GM12878 (cell line): ENCODE measurements at places on chromosomes 3 and 15.

- H3K27me3 ChIP-seq: peaks cover 20% of the 10 kb centered on the region
- H3K4me3 ChIP-seq: peak within 1 kb of the TSS; percentile 68
- no peaks in the 10 kb centered on the region for H3K36me3 ChIP-seq
- H3K4me1 ChIP-seq: no peaks in the 10 kb centered on the region
- no peak within 1 kb of the TSS for H3K27ac ChIP-seq
These were observed at the start of gene C3orf70 for GRCh38 chr3:185152410-185153170. Gene C3orf70 (minus strand): TSS chr3:185153060. CDS start chr3:185152823, 237 bp downstream.

- no peaks in the 10 kb centered on the region for H3K27me3 ChIP-seq
- no peak overlapping the region for H3K27ac ChIP-seq
- H3K4me1 ChIP-seq: no peaks in the 10 kb centered on the region
- no peaks in the 10 kb centered on the region for H3K36me3 ChIP-seq
These were observed 470.4 kb downstream of the ROBO1 start for GRCh38 chr3:79297245-79297960.

DNA sequence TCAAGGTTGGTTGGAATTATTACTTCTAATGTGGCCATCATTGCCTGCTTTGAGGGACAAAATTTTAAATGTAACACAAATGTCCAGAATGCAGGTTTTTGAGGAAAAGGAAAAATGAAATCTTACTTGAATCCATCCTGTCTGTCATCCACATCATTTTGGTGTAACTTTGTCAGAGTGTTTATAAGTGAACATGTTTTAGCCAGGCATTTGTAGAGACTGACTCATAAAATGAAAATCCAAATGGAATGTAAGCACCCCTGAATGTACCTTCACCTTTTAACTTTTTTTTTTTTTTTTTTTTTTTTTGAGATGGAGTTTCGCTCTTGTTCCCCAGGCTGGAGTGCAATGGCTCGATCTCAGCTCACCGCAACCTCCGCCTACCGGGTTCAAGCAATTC, 141.8 kb upstream of the BNIP2 start:
- DNase-seq: no peak
- no peaks in the 10 kb centered on the region for H3K4me1 ChIP-seq
- no peaks in the 10 kb centered on the region for H3K36me3 ChIP-seq
- H3K27ac ChIP-seq: no peak overlapping the region

GRCh38 chr15:19987389-19988048, 554.1 kb downstream of the GOLGA6L6 start:
- no peak for DNase-seq
- H3K27ac ChIP-seq: no peak overlapping the region
- no peaks in the 10 kb centered on the region for H3K27me3 ChIP-seq
- H3K4me1 ChIP-seq: no peaks in the 10 kb centered on the region

DNA sequence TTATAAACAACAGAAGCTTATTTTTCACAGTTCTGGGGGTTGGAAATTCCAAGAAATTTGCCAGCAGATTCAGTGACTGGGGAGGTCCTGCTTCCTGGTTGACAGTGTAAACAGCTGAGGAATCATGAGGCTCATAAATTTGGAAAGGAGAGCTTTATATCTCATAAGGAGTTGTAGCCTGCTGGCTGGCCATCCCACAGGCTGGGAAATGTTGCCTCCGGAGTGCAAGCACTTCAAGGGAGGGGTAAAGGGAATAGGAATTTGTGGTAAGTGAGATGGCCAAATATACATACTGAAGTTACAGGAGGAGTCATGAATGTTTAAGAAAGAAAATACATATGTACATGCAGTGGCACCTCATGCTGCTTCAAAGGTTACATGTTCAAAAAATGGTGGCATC, 217.2 kb upstream of the CBLB start:
- no peak overlapping the region for H3K27ac ChIP-seq
- peaks cover 2% of the 10 kb centered on the region; the same call in 1 of the 2 replicates for H3K4me1 ChIP-seq
- no peak for DNase-seq
- no peaks in the 10 kb centered on the region for H3K27me3 ChIP-seq

DNA sequence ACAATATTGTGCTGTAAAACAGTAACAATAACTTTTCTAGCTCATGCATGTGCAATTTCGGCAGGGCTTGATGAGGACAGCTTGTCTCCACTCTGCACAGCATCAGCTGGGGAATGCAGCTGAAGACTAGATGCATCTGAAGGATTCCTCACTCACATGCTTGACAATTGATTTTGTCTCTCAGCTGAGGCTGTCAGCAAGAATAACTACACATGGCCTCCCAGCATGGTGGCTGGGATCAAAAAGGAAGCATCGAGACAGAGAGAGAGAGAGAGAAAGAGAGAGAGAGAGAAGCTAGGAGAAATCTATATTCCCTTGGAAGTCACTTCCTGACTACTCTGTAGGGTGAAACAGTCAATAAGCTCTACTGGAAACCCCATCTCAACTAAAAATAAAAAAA, 487.1 kb downstream of the PLOD2 start:
- H3K4me1 ChIP-seq: no peaks in the 10 kb centered on the region
- no peaks in the 10 kb centered on the region for H3K36me3 ChIP-seq
- H3K27me3 ChIP-seq: no peaks in the 10 kb centered on the region
- no peak overlapping the region for H3K4me3 ChIP-seq
- no peak overlapping the region for H3K27ac ChIP-seq
- no peak for DNase-seq

DNA sequence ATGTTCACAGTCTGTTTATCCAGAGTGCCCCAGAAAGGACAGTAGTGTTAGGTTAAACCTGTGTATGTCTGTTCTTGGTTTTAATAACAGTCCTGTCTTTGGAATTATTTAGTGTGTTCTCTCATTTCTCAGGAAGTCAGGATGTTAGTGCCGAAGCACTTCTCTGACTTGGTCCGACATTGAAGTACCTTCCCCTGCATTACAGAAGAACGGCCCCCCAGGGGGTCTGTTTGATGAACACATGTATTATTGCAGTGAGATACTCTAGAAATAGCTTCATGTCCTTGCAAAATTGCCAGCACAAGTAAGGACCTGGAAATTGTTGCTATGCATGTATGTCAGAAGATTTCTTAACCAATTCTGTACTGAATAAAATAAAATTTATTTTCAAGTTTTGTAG, 110.9 kb downstream of the IGF1R start:
- no peaks in the 10 kb centered on the region for H3K36me3 ChIP-seq
- no peaks in the 10 kb centered on the region for H3K27me3 ChIP-seq
- no peak overlapping the region for H3K27ac ChIP-seq
- DNase-seq: no peak

DNA sequence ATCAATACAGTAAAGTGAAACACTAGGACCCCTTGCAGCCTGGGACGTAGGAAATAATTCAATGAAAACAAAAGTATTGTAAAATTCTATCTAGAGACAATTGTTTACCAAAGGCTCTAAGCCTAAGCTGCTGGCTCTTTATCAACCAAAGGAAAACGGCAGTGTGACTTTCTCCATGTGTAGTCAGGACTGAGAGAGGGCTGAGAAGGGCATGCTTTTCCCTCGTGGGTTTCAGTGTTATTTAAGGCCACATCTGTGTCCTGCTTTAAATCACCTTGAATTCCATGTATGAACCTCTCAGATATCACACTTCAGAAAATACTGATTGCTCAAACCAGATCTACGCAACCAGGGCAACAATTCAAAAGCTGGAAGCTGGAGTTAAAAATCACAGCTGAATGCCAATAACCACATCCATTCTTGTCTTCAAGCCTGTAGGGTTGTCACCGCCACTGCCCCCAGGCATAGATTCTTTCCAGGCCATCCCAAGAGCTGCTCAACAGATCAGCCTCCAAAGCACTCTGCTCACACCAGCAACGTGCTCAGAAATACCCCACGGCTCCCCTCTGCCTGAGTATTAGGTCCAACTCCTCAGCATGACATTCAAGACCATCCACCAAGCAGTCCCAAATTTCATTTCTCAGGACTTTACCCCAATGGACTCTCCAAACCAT, 124.0 kb downstream of the SRGAP3 start:
- DNase-seq: no peak
- H3K4me3 ChIP-seq: no peak overlapping the region
- no peaks in the 10 kb centered on the region for H3K36me3 ChIP-seq
- no peak overlapping the region for H3K27ac ChIP-seq
- H3K27me3 ChIP-seq: no peaks in the 10 kb centered on the region; the same call in 1 of the 2 replicates
- H3K4me1 ChIP-seq: no peaks in the 10 kb centered on the region

DNA sequence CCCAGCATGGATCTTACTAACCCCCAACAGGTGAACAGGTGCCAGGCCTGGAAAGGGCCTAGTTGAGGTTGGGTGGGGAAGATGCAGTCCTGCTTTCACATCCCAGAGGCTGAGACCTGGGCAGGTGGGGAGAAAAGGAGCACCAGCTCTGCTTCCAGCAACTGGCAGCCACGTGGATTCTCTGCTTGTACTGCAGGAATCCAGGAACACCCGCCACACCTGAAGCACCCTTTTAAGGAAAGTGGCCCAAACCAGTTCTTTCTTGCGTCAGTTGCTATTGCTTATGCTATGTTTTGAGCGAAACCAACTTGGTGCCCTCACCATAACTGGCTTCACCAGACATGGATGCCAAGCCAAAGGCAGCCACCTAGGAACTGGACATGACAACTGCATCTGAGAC, 28.1 kb upstream of the NEO1 start:
- H3K4me1 ChIP-seq: no peaks in the 10 kb centered on the region
- H3K36me3 ChIP-seq: no peaks in the 10 kb centered on the region
- no peak overlapping the region for H3K27ac ChIP-seq
- no peak for DNase-seq
- peaks cover 6% of the 10 kb centered on the region for H3K27me3 ChIP-seq

DNA sequence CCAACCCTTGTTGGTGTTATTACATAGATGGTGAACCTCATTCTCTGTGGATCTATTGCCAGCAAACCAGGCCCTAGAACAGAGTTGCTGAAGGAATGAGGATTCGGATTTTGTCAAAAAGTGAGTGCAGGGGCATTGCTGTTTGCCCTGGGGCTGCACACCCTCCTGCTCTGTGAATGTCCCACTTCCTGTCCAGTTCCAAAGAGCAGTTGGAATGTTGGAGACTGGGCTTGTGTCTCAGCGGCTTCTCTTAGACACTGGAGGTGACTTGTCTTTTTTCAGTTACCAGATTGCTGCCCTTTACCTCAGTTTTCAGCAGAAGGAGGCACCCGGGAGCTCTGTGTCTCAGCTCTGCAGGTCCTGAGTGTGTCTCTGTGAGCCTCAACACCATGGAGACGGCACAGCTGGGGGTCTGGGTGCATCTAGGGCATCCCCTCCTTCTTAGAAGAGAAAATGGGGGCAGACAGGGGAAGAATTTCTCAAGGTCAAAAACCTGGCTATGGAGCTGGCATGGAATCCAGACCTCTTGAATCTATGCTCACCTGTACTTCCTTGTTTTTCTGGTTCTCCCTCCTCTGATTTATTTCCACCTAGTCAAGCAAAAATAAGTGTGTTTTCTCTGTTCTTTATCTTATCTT, 46.3 kb downstream of the LIMD1 start:
- H3K4me1 ChIP-seq: peaks cover 7% of the 10 kb centered on the region
- H3K27ac ChIP-seq: no peak overlapping the region
- DNase-seq: no peak

DNA sequence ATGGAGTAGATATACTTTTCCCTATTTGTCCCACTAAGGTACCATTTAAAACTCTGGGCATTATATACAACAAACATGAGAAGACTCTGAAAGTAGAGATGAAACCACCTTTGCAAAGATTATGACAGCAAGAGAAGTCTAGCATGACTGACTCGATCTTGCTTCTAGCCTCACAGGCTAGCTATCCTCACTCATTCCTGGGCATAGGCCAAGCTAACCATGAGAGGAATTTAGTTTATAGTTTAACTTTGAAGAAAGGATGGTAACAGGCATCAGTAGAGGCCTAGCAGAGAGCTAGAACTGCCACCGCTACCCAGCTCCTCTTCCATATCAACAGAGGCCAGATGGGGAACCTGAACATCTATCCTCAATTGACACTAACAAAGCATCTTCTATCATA, 63.5 kb upstream of the FSIP1 start:
- no peak overlapping the region for H3K4me3 ChIP-seq
- no peak for DNase-seq
- H3K36me3 ChIP-seq: no peaks in the 10 kb centered on the region
- no peaks in the 10 kb centered on the region for H3K4me1 ChIP-seq
- no peak overlapping the region for H3K27ac ChIP-seq

DNA sequence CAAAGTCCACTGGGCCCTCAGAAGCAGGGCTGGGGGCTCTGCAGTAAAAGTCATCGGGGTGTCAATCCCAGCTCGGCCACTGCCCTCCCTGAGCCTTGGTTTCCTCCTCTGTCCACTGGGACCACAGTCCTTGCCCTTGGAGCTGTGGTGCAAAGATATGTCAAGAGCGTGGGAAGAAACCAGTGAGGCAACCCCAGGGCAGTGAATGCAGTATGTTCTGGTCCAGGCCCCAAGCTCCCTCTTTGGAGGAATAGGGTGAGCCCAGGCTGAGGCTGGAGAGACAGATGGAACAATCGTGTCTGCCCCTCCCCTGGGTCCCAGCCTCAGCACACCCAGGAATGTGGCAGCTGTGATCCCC, 779 bp downstream of the GRIP2 start:
- no peak overlapping the region for H3K27ac ChIP-seq
- H3K4me3 ChIP-seq: no peak overlapping the region
- H3K27me3 ChIP-seq: peaks cover 2% of the 10 kb centered on the region; the same call in 1 of the 2 replicates
- no peaks in the 10 kb centered on the region for H3K36me3 ChIP-seq
- no peak for DNase-seq
- no peaks in the 10 kb centered on the region for H3K4me1 ChIP-seq

DNA sequence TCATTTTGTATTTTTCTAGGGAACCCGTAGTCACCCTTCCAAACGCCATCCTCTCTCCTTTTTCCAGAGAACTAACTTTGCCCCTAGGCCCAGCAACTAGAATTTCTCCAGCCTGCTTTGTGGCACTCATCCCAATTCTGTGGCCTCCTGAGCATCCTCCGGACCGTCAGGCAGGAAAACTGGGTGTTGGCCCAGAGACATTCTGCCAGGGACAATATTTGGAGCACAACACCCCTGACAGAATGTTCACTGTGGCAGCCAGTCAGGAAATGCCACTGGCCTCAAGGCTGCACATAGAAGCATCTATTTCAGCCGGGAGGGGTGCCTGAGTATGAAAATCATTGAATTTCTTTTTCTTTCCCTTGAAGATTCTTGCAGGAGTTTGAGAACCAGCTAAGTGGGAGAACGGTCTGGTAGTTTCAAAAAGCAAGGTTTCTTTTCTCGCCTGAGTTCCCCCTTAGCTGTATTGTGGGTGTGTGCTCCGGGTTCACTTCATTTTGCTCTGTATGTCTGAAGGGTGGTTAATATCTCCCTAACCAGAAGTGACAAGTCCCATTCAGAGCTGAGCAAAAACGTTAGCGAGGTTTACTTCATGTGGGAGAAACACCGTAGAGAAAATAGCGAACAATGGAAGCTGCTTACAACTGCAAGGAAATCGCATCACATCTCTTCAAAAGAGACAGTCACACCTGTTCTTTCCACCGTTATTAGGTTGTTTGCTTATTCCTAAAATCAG, 108.1 kb upstream of the TPM1 start:
- no peaks in the 10 kb centered on the region for H3K36me3 ChIP-seq
- no peak overlapping the region for H3K4me3 ChIP-seq
- H3K27ac ChIP-seq: no peak overlapping the region
- DNase-seq: no peak
- no peaks in the 10 kb centered on the region for H3K4me1 ChIP-seq
